T-helper 2 cell treated with Interferon-gamma antibody and Interleukin-4, amounts not matched to agents 100 ng/mL and 5 ng/mL, for 36 hours (primary cell): ENCODE measurements at places on chromosomes 5 and 9. TPM values are rescaled to one million over a fixed set of nuclear protein-coding genes. Genes with fewer than 3 reads are reported as not detected.

The URM1 gene
- total RNA-seq = 76.9 and 77.9 TPM in 2 replicates

The ZNF169 gene
- total RNA-seq = 9.2 and 9.7 TPM in 2 replicates

The TRAF2 gene
- total RNA-seq = 49.0 TPM in 2 replicates

The COL23A1 gene
- 0.07 and 0.09 TPM in 2 replicates for total RNA-seq

The UGT3A1 gene
- not detected in 2 replicates for total RNA-seq

The IL9 gene
- 0.59 TPM in 1 of 2 replicates, not detected in the other for total RNA-seq

The TMEFF1 gene
- 0.16 and 0.27 TPM in 2 replicates for total RNA-seq

The PCDHB4 gene
- total RNA-seq = not detected in 2 replicates

The KLF9 gene
- total RNA-seq = 9.9 and 10.2 TPM in 2 replicates

The CPLANE1 gene
- total RNA-seq = 12.8 and 15.0 TPM in 2 replicates

The ADAMTS2 gene
- not detected in 2 replicates for total RNA-seq

The RGS3 gene
- 39.5 and 42.7 TPM in 2 replicates for total RNA-seq

The PCDHA1 gene
- not detected in 2 replicates for total RNA-seq

The CDH10 gene
- total RNA-seq = not detected in 2 replicates

The RLN2 gene
- 1.4 and 1.8 TPM in 2 replicates for total RNA-seq

The BHMT2 gene
- total RNA-seq = not detected in 2 replicates

The CCDC112 gene
- 0.82 and 1.2 TPM in 2 replicates for total RNA-seq

The NRG2 gene
- not detected in 2 replicates for total RNA-seq

The PCDHA2 gene
- total RNA-seq = not detected in 2 replicates

The NFIL3 gene
- 50.9 and 54.1 TPM in 2 replicates for total RNA-seq

The C9 gene
- total RNA-seq = not detected in 2 replicates

The PTBP3 gene
- 163 and 165 TPM in 2 replicates for total RNA-seq

The GPR150 gene
- total RNA-seq = 0.30 and 0.48 TPM in 2 replicates

The SOHLH1 gene
- not detected in 2 replicates for total RNA-seq

The PDE8B gene
- total RNA-seq = 0.20 and 0.43 TPM in 2 replicates

The EXD3 gene
- total RNA-seq = 8.2 and 9.6 TPM in 2 replicates

The IL7R gene
- total RNA-seq = 128 and 132 TPM in 2 replicates

The PCDHA3 gene
- not detected in 2 replicates for total RNA-seq

The GPX3 gene
- total RNA-seq = not detected in 2 replicates

The KIF4B gene
- total RNA-seq = 0.07 TPM in 1 of 2 replicates, not detected in the other

The GFRA3 gene
- total RNA-seq = not detected in 2 replicates

The PCDHGB2 gene
- total RNA-seq = 0.93 and 1.0 TPM in 2 replicates

The PCDHA13 gene
- total RNA-seq = not detected in 2 replicates

The ELOVL7 gene
- total RNA-seq = 0.39 and 0.48 TPM in 2 replicates

The SOX30 gene
- total RNA-seq = 0.11 and 0.16 TPM in 2 replicates

The WNK2 gene
- total RNA-seq = 0.14 and 0.16 TPM in 2 replicates

The HINT1 gene
- 321 and 328 TPM in 2 replicates for total RNA-seq

The SLC6A3 gene
- total RNA-seq = 0.39 and 0.41 TPM in 2 replicates

The RORB gene
- 0.07 and 0.14 TPM in 2 replicates for total RNA-seq

The ARSI gene
- not detected in 2 replicates for total RNA-seq

The LCN15 gene
- total RNA-seq = not detected in 2 replicates

The STPG3 gene
- not detected in 2 replicates for total RNA-seq

The GRM6 gene
- not detected in 2 replicates for total RNA-seq
